ENCODE measurements at places on chromosomes 2 and 18.

GRCh38 chr2:205024822-205025518 lies 479.7 kb downstream of the PARD3B start:
- no peak for DNase-seq

DNA sequence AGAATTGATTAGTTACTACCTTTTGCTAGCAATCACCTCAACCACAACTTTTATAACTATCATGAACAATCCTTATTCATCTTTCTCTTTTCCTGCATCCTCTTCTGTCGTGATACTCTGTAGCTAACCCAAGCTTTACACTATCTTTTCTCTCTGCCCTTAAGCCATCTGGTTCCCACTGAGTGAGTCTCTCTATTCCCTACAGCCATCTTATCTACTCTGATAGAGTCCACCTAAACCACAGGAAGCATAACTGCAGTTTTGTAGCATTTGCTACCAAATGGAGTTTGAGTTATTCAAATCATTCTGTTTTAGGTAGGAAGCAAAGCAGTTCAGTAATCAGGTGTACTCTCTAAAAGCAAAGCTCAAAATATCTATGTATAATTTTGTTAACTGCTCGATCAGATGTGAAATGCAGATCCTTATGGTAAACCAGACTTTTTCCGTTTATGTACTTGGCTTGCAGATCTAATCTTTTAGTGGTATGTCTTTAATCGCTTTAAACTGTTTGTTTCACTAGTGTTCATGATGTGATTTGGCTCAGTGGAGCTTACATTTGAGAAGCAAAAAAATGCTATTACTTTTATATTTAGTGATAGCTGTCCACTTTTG lies 91.0 kb downstream of the CSRNP3 start:
- no peak for DNase-seq

GRCh38 chr2:173806761-173807160 lies 158.4 kb downstream of the SP3 start:
- DNase-seq, result no peak

GRCh38 chr2:42030829-42031228 lies 17.0 kb upstream of the PKDCC start:
- no peak for DNase-seq

DNA sequence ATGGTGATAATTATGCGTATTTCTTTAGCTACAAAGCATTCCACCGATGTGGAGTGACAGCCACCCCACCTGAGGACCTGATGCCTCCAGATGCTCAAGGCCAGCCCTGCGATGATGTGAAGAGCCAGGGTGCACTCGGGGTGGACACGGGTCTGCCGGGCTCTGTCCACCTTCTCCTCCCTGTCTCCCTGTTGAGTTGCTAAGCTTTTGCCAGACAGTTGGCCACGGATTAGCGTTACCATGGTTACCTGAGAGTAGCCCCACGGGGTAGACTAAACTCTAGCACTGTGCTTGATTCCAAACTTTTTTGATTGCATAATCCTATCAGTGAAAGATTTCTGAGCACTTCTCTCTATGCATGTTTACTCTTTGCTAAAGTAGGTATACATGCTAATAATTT lies 86.2 kb downstream of the SMIM21 start:
- DNase-seq, result no peak

DNA sequence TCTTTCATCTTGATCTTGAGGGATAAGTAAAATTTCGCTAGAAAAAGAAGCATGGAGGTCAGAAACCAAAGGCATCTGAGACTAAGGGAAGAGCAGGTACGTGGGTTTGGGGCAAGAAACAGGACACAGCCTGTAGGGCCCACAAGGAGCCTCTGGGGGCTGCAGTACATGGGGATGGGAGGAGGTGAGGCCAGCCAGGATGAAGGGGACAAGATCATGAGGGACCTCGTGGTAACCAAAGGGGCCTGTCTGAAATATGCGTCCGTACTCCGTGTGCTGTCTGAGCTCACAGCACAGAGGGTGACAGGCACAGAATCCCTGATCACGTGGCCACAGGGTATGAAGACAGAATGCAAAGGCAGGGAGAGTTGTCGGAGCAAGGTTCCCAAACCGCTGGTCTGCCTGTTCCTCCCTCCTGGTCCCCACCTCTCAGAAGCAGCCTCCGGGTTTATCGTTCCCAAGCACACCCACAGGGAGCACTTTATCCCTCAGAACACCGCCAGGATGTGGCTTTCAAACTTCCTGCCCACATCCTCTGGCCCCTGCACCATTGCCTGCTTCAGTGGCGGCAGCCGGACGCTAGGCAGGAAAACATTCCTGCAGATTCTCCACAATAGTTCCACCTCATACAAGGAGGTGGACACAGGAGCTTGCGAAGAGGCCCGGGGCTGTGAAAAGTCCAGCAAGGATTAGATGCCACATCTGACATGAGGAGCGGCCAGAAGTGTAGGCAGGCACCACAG lies 12.0 kb downstream of the TMEM163 start:
- DNase-seq, result no peak

- DNase-seq, result no peak
Measured at GRCh38 chr2:59578349-59578748, 975.1 kb downstream of the BCL11A start.

Data from DND-41 (cell line).